Osteocyte (in vitro differentiated cells): ENCODE measurements at places on chromosomes 6 and 20. TPM values are rescaled to one million over a fixed set of nuclear protein-coding genes. Genes with fewer than 3 reads are reported as not detected.

Gene OR2J3
- total RNA-seq = not detected in 2 replicates

Gene TNFRSF21
- total RNA-seq = 2.3 and 2.5 TPM in 2 replicates

Gene PDE7B
- total RNA-seq = 3.4 and 3.9 TPM in 2 replicates

Gene TRIM38
- 8.0 and 8.4 TPM in 2 replicates for total RNA-seq

GRCh38 chr20:25479638-25480037, 72.2 kb downstream of the GINS1 start:
- no peak for DNase-seq

DNA sequence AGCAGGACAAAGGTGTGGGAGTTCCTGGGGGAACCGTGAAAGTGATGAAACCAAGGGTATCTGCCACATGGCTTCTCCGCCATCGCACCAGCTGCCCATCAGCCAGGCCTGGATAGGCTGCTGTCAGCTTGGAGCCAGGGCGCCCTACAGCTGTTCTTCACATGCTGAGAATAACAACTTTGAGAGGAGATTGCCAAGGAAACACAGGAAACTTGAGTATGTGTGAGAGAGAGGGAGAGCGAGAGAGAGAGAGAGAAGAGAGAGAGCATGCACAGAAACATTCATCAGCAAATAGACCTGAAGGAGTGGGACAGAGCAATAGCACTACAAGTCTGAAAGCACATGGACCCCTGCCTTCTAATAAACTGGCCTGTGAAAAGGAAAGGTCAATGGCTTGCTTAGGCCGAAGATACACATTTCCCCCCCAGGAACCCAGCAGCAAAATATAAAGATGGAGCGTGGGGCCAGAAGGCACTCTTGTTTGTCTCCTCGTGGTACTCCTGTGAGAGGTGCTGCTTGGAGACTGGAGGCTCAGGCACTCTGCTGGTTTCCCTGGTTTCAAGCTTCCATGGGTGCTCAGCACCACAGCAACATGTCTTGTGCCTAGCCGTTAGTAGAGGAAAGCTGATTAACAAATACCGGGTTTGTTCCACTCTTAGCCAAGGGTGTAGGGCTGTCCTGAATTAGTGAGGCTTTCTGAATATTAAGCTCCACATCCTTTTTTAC, 53.0 kb downstream of the SNAP25 start:
- DNase-seq = no peak

DNA sequence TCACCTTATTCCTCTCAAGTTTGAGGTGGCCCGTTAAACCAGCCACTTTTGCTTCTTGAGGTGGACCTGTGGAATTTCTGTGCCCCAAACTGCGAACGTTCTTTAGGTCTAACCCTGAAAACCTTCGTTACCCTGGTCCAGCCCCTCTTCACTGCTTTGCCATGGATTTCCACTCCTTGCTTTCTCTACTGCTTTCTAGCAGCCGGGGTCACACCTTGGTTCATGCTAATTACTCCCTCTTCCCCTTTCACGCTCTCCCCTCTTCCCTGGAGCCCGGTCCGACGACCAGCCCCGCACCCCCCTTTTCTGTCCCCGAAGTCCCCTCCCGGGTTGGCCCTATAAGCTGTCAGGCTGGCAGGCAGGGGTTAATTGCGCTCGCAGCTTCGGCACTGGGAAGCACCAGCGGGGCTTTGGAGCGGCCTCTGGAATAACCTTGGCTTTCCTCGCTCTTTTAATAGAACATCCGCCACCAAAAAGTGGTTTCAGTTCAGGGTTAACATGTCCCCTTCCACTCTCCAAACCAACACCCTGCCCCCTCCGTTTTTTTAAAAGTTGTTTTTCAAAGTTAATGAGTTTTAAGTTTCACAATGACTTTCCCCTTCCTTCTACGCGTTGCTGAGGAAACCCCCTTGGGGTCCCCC, 1.4 kb upstream of the HIVEP1 start:
- peak; percentile 88 for DNase-seq

- DNase-seq = no peak
Observed at GRCh38 chr6:151018046-151018445, 152.5 kb downstream of the MTHFD1L start.

DNA sequence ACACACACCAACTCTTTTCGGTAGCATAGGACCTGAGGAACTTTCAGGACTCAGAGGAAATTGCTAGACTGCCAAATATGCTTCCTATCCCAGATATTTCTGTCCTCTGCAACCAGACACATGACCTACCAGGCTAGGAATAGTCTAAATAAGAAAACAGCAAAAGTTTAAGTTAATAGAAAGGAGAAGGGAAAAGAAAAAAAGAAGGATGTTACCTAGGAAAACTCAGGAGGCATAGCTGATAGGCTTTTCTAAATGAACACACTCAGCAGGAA, 74.6 kb downstream of the MAP3K5 start:
- no peak for DNase-seq

DNA sequence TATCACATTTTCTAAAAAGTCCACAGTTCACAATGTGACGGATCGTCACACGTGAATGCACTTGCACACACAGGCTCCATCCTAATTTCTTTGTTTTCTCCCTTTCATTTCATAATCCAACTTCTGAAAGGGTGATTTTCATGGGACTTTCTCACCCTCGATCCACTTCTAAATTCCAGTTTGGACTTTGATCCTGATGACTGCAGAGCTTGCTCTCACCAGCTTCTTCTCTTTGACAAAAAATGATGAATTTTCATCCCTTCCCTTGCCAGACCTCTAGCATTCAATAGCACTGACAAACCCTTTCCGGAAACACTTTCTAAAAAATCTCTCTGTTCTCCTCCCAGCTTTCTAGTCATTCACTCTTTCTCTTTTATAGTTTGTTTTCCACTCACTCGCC, 341.2 kb downstream of the SYNE1 start:
- no peak for DNase-seq

GRCh38 chr20:17533396-17533795, 2.2 kb upstream of the BFSP1 start:
- no peak for DNase-seq

- no peak for DNase-seq
Observed at GRCh38 chr6:54802775-54803634, 43.6 kb upstream of the FAM83B start.

GRCh38 chr20:63778034-63778752, 38.6 kb downstream of the SLC2A4RG start:
- no peak for DNase-seq

DNA sequence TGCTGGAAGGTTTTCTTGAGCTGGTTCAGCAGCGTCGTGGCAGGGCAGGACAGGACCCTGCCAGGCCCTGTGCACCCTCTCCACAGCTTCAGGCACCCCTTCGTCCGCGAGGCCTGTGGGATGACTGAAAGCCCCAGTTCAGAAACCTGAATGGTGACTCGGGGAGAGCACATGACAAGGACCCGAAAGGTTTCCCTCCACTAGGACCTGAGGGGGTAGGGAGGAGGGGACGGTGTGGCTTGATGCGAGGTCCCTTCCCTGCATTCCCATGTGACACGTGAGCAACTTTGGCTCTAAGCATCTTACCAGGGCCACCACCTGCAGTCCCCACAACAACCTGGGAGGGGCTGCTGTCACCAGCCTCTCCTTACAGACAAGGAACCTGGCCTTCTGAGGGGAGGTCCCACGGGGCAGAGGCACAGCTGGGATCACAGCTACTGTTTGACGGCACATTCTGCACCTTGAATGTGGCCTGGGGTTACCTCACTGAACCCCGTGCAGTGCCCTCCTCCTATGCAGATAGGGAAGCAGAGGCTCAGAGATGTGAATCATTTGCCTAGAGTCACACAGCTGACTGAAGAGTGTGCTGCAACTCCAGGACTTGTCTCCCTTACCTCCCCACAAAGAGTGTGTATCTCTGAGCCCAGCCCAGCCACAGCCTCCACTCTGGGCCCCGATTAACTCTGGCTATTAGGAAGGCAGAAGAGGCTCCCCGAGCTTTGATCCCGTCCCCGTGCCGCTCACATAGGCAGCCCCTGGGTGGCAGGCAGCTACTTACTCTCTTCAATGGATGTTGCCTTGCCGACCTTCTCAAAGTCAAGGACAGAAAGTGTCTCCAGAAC, 84.6 kb downstream of the PTPN1 start:
- DNase-seq = no peak

GRCh38 chr6:49645139-49645538, 8.5 kb upstream of the RHAG start:
- DNase-seq = no peak

DNA sequence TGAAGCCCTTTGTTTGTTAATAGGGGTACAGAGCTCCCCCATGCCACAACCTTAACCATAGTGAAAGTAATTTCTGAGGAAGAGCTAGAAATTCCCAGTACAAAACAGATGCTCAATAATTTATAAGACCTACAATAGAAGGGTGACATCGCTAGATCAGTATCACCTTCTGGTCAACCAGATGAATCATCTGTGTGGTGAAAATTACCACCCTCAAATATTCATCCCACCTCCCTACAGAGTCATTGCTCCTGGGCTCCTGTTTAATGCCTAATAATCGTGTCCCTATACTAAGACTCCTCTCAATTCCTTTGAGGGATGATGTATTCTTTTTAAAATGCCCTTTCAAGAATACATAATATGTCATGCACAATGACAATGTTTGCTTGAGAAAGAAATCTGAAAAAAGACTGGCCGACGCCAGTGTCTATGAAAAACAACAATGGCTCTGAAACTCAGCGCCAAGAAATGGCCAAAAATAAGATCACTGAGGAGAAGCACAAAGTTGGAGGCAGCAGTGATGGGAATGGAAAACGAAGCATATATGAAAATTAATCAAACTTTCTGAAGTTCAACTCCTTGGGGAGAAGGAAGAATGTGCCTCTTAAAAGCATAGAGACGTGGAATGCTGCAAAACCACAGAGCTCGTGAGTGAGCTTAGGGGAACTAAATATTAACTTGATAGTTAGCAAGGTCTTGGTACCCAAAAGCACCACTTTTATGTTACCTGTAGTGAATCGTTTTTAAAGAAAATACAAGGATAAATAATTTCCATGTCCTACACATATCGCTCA, 11.0 kb upstream of the ADGRF5 start:
- DNase-seq = no peak

DNA sequence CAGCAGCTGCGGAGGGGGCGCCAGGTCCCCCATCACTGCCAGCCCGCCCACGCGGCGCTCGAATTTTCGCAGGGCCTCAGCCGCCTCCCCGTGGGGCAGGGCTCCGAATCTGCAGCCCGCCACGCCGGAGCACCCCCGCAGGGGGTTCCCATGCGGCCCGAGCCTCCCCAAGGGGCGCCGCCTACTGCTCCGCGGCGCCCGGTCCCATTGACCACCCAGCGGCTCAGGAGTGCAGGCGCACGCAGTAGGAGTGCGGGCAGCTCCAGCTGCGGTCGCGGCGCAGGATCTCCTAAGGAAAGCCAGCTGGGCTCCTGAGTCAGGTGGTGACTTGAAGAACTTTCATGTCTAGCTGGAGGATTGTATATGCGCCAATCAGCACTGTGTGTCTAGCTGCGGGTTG, 155.3 kb upstream of the RREB1 start:
- no peak for DNase-seq
